ENCODE measurements at places on chromosomes 2 and 18.

GRCh38 chr2:144249035-144249637 lies 270.8 kb downstream of the ZEB2 start:
- DNase-seq = no peak

GRCh38 chr2:101931402-101931801 lies 60.4 kb upstream of the IL1R2 start:
- DNase-seq = no peak

GRCh38 chr2:202034249-202035088 lies 814 bp downstream of the FZD7 start:
- peak; percentile 34 for DNase-seq

GRCh38 chr2:142142595-142142994 lies 11.8 kb upstream of the LRP1B start:
- no peak for DNase-seq

- DNase-seq = no peak
These were observed 121.0 kb upstream of the KYNU start for GRCh38 chr2:142756430-142756829.

DNA sequence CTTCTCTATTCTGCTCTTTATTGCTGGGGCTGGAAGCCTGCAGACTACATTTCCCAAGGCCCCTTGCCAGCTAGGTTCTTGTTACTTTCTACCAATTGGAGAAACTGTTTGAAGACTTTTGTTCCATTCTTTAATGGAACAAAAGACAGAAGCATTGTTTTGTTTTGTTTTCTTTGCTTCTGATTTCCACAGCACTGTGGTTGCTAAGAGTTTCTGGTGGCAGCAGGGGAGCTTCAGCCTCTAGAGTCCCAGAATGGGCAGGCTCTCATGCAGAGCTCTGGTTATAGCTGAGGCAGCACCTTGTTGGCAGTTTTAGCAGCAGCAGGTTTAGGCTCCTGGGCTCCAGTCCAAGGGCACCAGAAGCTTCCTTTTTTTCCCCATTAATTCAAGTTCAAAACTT lies 234.3 kb downstream of the ETAA1 start:
- DNase-seq = peak; percentile 34

DNA sequence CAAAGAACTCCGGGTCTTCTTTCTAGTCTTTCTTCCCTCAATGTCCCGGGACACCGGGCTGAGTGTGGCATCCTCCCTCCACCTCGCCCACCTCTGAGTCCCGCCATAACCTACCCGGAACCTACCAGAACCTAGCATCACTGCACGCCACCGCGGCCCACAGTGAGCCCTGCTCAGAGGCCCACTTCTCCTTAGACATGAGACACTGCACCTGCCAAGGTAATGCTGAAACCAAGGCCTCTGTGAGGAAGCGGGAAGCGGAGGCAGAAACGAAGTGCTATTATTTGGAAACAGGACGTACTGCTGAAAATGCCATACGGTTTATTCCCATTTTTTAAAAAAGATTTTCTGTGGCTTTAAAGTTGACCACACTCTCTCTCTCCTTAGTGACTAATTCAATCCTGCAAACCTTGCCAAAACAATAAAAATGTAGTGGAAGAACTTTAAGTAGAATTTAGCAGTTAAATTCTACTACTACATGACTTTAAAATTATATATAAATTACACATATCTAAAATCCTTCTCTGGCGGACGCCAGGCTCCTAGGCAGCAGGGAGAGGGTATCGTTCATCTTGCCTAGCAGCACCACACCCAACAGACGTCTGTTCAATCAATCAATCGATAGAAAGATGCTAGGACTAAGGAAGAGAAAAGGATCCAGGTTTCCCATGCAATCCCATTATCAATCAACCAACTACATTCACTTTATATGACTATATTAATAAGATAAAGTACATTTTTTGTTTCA lies 82.0 kb downstream of the ZNF516 start:
- no peak for DNase-seq

- no peak for DNase-seq
These were observed 21.9 kb downstream of the TMEM177 start for GRCh38 chr2:119700866-119701265.

DNA sequence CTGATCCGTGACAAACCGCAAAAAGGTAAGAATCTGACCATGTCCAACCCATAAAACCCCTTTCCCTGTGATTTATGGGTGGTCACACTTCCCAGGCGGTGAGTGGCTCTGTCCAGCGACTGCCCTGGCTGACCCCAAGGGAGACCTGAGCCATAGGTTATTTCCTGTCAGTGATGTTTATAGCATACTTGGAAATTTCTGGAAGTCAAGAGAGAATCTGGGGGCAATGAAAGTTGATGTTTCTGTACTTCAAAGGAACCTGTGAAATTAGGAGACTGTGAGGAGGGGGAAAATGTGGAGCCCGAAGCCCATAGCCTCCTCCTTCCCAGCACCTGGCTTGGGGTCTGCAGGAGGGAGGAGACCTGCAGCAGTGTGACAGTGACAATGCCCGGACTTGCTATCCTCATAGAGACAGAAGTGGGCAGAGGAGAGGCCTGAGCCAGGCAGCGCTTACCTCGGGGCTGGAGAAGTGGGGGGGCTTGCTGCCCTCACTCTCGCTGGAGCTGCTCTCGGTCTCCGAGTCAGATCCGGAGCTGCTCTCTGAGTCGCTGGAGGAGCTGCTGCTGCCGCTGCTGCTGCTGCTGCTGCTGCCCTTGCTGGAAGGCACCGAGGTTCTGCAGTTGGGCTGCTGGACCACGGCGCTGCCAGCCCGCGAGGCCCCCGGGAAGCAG lies 111.3 kb upstream of the REV1 start:
- peak; percentile 23 for DNase-seq

DNA sequence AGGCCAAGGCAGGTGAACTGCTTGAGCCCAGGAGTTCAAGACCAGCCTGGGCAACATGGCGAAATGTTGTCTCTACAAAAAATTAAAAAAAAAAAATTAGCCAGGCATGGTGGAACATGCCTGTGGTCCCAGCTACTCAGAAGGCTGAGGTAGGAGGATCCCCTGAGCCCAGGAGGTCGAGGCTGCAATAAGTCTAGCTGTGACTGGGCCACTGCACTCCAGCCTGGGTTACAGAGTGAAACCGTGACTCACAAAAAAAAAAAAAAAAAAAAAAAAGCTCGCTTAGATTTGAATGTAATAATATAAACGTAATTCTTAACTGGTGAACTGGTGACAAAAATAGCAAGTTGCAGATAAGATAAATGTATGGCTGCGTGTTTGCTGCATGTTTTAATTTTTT lies 56.5 kb downstream of the TFCP2L1 start:
- DNase-seq = no peak

- no peak for DNase-seq
These were observed 115.4 kb downstream of the CCDC85A start for GRCh38 chr2:56299171-56299691.

Data from Kasumi-1 (cell line).